ENCODE measurements at places on chromosomes 1 and 21.

- no peak for DNase-seq
These were observed 74.5 kb downstream of the NID1 start for GRCh38 chr1:235990330-235990795.

DNA sequence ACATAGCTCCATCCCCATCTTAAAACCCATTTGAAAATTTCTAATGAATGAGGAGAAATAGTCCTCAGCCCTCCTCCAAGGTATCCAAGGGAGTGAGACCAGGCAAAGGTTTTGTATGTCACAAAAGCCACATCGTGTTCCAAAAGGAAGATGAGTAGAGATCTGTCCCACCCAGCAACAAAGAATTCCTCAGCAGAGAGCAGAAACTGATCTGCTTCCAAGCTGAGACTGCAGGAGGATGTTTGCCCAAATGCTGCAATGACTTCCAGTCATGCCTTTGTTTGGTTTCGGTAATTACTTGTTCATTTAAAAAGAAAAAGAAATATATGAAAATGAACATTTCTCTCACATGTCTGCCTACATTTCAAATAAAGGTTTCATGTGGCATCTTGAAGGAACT lies 186.9 kb downstream of the SETD4 start:
- no peak for DNase-seq

GRCh38 chr1:174160109-174160473 lies 771 bp downstream of the RABGAP1L start:
- peak; percentile 39 for DNase-seq

DNA sequence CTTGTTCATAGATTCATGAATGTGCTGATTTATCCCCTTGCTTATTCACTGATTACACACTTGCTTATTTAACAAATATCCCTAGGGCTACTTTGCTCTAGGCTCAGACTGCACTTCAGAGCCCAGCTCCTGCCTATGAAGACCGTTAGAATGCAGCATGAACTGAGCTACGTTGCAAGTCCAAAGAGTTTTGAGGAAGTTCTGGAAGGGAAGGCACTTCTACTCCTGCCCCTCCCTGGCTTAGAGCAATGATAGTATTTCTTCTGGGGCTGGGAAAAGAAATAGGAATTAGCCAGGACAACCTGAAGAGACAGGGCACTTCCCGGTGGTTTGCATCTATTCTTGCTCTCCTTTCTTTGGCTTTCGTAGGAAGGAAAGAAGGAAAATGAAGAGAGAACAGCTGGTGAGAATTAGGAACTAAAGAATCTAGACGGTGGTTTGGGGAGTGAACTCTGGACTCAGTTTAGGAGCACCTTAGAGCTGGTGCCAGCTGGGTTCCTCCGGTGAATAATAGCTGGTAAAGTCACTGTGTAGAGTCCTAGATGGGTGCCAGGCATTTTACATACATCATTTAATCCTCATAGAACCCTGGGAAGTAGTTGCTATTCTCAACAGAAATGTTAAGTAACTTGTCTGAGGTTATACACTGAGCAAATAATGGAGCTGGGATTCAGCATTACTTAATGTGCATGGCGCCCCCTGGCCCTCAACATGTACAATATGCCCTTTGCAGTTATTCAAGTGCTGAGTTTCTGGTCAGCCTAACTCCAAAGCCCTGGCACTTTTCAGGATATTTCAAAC lies 65.9 kb downstream of the NDUFS5 start:
- DNase-seq: peak; percentile 54

DNA sequence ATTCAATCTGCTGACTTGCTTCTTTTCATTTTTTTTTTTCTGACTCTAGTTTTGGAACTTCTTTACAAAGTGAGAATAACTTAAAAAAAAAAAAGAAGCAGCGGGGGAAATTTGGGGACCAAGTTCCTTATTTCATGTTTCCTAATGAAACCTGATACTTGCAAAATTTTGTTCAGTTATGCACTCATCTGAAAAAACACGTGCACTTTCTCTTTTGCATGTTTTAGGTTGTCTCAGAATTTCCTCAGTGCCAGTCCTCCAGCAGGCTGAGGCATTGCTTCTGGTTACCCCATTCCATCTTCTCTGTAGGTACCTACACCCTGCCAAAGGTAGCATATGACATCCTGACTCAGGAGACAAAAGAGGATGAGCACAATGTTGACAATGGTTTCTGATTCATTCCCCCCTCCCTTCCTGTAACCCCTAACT lies 299.7 kb downstream of the GRIK1 start:
- no peak for DNase-seq

- DNase-seq: no peak
These were observed 181.5 kb downstream of the DISC1 start for GRCh38 chr1:231808116-231808515.

Measured in nephron progenitor cell (in vitro differentiated cells).